ENCODE measurements at places on chromosomes 12 and 14.

DNA sequence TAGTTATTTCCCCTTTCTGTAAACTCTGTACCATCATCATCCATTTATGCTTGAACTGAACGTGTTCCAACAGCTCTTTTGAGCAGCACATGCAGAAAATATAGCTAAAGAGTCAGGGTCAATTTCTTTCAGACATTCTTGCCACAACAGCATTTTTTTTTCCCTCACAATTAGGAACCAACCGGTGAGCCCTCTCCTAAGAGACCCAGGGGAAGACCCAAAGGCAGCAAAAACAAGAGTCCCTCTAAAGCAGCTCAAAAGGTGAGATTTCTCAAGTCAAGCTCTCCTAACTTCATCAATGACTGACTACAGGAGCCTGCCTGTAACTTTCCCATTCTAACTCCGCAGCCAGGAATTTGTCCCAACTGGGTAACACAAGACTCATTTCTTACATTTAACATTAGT lies 3.5 kb downstream of the HMGA2 start:
- no peak for DNase-seq

DNA sequence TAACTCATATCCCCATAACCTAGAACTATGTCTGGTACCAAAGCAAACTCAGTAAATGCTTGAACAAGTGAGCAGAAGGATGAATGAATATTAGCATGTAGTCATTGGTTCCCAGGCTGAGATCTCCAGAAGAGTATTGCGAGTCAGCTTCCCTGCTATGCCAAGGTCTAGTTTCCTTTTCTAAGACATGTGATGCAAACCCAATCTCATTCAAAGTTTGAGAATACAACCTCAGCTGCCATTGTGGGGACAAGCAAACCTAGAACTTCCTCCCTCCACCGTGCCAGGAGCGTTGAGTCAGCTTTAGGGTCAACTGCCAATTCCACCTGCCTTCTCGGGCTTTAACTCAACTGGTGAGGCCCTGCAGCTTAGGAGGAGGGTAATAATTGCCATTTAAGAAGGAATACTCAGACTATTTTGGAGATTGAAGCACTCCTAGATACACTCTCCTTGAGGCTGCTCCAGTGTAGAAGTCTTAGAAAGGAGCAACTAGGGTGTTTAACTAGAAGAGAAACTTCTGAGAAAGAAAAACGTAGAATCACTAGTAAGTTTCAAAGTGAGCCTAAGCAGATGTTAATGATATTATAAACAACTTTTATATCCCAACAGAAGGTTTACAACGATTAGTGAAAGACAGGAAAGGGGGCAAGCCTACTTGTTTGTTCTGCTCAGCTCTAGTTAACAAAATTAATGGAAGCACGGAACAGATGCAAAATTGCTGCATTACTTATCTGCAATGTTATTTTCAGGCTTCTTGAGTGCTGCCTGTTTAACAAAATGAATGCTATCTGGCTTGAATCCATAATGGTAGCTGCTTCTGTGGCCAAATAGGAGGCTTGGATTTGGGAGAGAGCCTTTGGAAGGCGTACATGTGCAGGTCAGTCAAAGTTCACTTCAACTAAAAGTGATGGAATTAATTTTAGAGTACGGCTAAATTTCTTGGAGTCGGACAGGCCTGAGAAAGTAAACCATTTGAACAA lies 96.9 kb downstream of the HELB start:
- DNase-seq = no peak

DNA sequence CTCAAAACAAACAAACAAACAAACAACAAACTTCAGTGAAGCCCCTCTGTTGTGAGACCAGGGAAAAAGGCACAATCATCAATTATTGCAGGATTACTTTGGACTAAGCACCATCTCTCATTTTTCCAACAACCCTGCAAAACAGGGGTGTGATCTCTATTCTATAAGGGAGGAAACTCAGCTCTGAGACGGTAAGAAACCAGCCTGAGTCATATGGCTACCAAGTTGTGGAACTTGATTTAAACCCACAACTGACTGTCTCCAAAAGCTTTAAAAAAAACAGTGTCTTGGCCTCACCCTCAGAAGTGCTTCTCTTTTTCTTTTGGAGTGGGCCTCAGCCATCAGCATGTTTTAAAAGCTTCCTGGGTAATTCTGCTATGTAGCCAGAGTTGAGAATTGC lies 49.8 kb downstream of the RIN3 start:
- DNase-seq = no peak

DNA sequence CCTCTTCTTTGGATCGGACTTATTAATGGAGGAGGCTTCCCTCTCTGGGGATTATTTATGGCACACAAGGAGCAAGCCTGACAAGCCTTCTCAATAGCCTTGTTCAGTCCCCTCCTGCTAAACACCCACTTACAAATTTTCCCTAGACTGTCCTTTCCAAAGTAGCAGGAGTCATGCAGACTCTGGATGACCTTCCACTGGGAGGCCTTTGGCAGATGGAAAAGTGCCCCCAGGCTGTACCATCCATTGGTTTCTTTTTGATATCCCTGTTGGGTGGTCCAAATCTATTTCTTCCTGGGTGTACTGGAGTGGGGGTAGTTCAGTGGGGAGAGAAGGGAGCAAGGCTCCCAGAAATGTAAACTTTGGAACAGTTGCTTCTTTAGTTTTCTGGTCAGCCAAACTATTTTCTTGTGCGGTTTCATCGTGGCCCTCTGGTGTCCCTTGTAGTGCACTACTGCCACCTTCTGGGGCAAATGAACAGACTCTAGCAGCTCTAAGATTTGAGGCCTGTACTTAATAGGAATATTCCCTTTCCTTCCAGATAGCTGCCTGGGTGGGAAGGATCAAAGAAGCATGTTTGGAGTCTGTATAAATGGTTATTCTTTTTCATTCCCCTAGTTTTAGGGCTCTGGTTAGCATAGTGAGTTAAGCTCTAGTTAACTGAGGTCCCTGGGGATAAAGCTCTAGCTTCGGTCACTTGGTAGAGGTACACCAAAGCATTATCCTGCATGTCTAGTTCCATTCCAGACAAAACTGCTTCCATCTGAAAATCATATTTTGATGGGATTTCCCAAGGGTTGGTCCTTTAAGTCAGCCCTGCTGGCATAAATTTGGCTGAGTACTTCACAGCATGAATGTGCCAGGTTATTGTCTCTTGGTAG lies 409.5 kb downstream of the SLC6A15 start:
- no peak for DNase-seq

DNA sequence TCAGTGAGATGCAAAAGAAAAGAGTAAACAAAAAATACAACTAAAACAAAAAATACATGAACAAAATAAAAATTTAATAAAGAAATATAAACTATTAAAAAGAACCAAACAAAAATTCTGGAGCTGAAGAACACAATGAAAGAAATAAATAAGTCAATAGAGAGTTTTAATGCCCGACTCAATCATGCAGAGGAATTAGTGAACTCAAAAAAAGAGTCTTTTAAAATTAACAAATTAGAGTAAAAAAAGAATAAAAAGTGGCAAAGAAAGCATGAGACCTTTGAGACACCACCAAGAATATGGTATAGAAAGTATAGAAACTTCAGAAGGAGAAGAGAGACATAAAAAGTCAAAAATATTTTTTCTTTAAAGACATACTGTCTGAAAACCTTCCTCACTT lies 2.6 kb upstream of the KLRC1 start:
- DNase-seq = no peak

- DNase-seq = no peak
These were observed 192.8 kb upstream of the AMIGO2 start for GRCh38 chr12:47272412-47273190.

DNA sequence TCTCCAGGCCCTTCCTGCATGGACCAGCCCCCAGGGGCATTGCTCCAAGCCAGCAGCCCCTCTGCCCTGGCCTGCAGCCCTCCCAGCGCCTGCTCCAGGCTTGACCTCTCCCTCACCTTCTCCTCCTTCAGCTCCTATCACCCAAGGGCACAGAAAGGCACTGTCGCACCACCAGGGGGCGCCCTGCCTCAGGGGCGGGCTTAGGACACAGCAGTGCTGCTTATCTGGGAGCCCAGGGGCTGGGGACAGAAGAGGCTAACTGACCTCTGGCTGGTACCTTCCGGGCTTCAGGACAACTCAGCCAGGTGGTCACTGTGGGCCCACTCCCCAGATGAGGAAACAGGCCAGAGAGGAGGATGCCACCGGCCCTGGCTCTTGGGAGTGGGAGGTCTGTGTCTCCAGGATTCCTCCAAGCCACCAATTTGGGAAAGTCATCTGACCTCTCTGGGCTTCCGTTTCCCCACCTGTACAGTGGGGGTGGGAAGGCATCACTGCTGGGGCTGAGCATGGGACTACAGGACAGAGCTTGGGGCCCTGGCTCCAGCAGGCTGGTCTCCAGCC lies 25.3 kb upstream of the GPR132 start:
- DNase-seq = peak; percentile 86

- peak; percentile 47 for DNase-seq
These were observed 108.2 kb upstream of the SLC38A4 start for GRCh38 chr12:46933947-46934346.

DNA sequence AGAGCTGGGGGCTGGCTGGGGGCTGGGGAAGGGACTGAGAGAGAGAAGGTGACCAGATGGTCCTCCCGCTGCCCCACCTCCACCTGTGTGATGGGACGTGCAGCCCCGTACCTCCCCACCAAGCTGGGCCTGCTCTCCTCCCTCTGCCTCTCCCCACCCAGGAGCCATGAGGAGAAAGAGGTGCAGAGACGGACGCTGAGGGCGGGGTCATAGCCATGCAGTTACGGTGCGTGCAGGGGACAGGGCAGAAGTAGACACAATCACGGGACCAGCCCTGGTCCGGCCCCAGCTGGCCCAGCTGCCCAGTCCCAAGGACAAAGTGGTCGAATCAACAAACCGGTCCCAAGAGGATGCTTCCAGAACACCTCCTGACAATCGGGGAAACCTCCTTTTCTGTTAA lies 33.2 kb downstream of the RFLNA start:
- no peak for DNase-seq

- DNase-seq = no peak
These were observed 105.1 kb downstream of the GCH1 start for GRCh38 chr14:54797556-54797955.

GRCh38 chr12:102676812-102677211 lies 196.4 kb upstream of the IGF1 start:
- no peak for DNase-seq

DNA sequence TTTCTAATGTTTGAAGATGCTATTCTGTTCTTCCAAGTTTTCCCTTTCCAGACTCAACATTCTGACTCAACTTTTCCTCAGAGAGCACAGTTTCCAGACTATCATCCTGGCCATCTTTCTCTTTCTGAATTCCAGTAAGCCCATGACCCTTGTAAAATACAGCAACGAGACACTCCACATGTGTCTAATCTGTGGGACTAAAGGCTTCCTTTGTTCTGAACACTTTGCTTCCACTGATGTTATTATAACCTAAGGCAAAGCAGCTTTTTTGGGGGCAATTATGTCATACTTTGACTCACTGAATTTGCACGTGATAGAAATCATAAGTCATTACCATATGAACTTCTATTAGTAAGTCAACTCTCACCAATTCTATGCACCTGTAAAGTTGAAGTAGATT lies 6.3 kb upstream of the ART4 start:
- DNase-seq = no peak
